ENCODE measurements at places on chromosomes 16 and 17.
A peak's percentile ranks its signal among the peaks of the same experiment; 100 is the strongest.

GRCh38 chr16:78189121-78189520, 89.7 kb downstream of the WWOX start:
- DNase-seq: no peak

- no peak for DNase-seq
Observed at GRCh38 chr17:32335046-32335445, 6.9 kb downstream of the C17orf75 start.

DNA sequence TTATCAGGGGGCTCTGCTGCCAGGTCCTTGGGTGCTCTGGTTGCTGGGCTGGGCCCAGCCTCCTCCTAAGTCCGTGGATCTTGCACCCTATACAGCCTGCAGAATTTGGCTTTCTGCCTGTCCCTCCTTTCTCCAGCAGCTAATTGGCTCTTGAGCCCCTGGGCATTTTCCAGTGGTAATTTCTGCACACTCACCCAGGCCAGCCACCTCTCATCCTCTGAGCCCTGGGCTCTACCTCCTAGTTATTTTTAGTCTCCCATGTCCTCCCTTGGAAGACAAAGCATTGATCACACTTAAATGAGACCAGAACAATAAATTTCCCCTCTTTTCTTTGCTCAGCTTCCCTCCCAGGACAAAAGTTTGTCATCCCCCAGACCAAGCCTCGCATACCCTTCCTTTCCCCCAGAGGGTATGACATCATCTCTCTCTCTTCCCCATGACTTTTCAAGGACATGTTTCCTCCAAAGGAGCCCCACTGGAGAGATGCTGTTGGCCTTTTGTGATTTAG, 38.1 kb downstream of the C17orf75 start:
- DNase-seq: no peak

- no peak for DNase-seq
Observed at GRCh38 chr16:55563797-55564196, 2.7 kb upstream of the CAPNS2 start.

- no peak for DNase-seq
Observed at GRCh38 chr17:9183306-9183705, 162.0 kb downstream of the NTN1 start.

DNA sequence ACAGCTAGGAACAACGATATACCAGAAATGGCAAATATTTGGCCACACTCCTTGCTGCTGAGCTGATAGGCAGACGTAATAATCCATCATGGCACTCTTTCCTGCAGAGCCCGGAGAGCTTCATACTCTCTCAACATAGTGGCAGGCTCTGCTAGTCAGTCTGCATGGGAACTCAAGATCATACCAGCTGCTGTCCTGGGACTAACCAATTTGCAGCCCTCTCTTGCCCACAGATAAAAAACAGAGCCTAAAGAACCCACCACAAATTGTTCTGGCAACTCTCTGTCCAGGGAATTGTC, 13.5 kb downstream of the GSDMB start:
- DNase-seq: no peak

DNA sequence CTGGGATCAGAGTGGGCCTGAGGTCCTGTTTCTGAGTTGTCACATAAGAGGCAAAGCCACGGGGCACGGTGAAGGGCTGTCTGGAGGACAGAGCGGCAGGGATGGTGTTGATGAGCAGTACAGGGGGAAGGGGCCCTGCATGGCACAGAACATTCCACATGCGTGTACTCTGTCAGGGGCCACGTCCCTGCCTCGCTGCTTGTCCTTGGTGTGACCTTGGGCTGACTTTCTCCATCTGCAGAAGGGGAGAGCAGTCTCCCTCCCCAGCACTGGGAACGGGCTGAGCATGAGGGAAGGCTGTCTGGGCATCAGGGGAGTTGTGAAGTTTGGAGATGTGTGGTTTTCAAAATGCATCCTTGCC, 71.5 kb upstream of the GSE1 start:
- DNase-seq: no peak

- DNase-seq: no peak
Observed at GRCh38 chr17:69232650-69233049, 4.0 kb upstream of the ABCA10 start.

DNA sequence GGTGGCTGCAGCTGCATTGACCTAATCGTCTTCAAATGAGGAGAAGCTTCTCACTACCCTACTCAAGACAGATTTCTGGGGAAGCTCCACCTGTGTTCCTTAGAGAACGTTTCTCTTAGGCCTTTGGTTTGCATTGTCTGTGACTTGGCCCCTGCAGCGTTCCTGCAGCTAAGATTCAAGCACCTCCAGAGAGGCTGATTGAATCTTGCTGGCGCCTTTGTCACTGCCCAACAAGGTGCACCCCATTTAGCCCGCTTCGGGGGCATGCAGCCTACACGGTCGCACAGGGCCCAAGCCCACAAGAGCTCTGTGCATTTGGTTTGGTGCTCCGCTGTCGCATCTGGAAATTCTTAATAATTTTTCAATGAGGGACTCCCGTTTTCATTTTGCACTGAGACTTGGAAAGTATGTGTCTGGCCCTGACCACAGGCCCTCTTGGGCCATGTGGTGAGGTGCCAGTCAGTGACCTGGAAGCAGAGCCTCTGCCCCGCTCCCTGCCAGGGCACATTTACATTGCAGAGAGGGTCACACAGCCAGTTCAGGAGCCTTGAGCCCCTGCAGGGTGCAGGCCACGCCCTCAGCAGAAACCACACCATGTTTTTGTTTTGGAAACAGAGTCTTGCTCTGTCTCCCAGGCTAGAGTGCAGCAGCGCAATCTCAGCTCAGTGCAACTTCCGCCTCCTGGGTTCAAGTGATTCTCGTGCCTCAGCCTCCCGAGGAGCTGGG, 51.1 kb upstream of the CACNG5 start:
- no peak for DNase-seq

DNA sequence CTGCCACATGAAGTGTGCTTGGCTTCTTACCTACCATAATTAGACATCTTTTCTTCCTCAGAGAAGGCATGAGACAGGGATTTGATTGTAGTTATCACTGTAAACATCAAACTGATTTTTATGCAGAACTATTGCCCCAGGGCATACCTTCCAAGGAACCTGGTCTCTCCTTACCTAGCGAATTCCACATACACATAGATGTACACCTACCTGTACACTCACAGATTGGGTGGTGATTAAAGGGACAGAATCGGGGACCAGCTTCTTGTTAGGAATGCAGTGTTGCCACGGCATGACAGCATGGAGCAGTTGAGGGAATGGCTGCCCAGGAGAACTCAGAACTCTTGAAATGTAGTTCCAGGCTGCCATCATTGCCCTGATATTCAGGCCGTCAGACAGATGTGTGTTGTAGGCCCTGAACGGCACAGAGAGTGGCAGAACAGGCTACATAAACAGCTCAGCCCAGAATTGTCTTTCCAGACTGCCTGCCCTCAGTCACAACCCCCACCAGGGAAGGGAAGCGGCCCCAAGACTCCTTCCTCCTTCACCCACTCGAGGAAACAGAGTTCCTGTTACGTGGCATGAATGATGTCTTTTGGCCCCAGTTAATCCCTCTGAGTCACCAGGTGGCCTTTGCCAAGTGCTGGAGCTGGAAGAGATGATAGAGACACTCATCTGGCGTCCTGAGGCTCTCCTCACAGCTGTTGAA, 17.8 kb upstream of the NAGLU start:
- DNase-seq: no peak

- no peak for DNase-seq
Observed at GRCh38 chr17:70037498-70037897, 37.5 kb upstream of the KCNJ16 start.

GRCh38 chr17:68910251-68910705, 44.9 kb downstream of the ABCA8 start:
- no peak for DNase-seq

DNA sequence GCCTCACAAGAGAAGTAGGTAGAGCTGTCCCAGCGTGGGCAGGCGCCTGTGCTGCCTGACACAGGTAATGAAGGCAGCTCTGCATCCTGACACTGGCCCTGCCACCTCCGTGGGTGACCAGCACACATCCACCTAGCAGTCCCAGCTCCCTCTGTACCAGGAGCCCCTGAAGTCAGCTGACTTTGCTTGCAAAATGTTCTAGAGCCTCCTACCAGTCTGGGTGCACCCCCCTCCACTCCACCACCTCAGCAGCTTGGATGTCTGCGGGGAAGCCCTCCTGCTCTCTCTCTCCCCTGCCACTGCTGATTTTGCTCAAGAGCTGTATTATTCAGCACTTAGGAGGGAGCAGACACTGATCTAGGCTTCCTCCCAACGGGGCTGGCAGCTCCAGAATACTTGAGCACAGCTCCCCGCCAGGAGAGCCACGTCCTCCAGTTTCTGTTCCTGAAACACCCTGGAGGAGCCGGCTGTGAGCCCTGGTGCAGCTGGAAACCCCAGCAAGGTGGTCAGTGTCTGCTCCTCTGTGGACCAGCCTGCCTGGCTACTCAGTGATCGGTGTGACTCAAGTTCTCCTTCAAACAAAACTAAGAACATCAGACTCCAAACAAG, 1.0 kb downstream of the RNF166 start:
- DNase-seq: no peak

DNA sequence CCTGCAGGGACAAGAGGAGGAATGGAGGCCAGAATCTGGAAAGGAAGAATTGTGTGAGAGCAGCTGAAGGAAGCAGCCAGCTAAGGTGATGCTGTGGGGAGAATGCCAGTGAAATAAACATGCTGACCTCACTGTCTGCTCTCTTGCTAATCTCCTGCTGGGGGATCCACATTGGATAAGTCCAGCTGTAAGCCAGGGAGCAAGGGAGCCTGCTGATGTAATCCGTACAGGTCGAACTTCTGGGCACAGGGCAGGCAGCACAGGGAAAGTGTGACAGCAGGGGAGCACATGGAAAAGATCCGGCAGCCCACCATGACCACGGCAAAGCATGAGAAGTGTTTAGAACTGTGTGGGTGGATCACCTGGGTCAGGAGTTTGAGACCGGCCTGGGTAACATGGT, 7.5 kb upstream of the XPO6 start:
- DNase-seq: no peak

GRCh38 chr16:83989300-83989699, 21.3 kb downstream of the NECAB2 start:
- no peak for DNase-seq

DNA sequence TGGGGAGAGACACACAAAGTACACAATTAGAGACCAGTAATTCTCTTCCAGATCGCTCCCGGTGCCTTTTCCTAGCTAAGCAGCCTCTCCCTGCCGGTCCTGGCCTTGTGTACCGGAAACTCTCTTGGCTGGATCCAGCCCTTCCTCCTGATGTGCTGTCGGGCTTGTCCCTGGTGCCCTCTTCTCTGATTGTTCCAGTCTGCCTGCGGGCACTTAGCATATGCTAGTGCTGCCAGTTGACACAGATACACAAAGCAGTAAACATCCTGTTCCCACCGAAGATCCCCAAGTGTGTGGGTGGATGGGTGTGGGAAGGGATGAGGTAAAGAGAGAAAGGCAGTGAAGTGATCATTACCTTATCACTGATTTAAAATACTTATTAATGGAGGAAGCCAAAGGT, 9.7 kb downstream of the HS3ST3B1 start:
- DNase-seq: no peak

- no peak for DNase-seq
Observed at GRCh38 chr17:32161506-32162365, 19.4 kb downstream of the RHOT1 start.

DNA sequence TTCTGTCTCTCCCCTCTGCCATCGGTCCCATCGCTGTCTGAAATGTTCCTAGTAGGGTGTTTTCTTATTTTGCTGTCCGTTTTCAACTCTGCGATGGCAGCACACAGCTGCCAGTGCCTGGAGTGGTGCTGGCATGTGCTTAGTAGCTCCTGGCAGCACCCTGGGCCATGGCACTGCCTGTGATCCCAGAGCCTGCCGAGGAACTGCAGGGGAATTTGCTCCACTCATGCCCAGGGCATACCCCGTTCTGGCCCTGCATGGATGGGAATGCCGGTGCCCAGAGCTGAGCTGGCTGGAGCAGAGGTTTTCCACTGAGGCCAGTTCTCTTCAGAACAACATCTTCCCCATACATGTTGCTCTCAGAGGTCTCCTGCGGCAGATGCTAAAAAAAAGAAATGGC, 43.1 kb downstream of the GPT2 start:
- no peak for DNase-seq

DNA sequence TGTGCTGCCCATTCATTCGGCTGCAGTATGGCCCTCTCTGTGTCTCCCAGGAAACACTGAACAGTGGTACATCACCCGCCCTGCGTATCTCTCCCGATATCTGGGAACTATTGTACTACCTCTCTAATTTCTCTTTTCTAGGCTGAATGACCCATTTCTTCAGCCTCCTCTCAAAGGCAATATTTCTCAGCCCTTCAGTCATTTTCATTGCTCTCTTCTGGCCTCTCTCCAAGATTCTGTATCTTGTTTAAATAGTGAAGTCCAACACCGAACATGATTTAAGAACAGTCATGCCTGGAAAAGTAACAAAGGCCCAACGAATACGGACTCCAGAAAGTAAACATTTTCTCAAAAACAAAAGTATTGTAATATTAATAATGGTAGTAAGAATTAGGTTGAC, 220.1 kb downstream of the ZFHX3 start:
- DNase-seq: no peak

DNA sequence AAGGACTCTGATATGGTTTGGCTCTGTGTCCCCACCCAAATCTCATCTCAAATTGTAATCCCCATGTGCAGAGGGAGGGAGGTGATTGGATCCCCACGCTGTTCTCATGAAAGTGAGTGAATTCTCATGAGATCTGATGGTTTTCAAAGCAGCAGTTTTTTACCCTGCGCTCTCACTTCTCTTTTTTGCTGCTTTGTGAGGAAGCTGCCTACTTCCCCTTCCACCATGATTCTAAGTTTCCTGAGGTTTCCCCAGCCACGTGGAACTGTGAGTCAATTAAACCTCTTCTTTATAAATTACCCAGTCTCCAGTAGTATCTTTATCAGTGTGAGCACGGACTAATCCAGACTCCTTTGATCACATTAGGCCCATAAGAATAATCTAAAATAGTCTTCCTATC, 719.7 kb upstream of the CDH8 start:
- no peak for DNase-seq

- DNase-seq: no peak
Observed at GRCh38 chr17:80837711-80838110, 153.9 kb upstream of the CHMP6 start.

- DNase-seq: no peak
Observed at GRCh38 chr16:2317231-2318020, 23.1 kb downstream of the ABCA3 start.

GRCh38 chr16:9138731-9139501, 47.5 kb downstream of the HAPSTR1 start:
- DNase-seq: peak; percentile 32

- no peak for DNase-seq
Observed at GRCh38 chr17:75652934-75653549, 13.9 kb downstream of the RECQL5 start.

GRCh38 chr17:81400996-81401722, 5.9 kb downstream of the BAHCC1 start:
- no peak for DNase-seq

GRCh38 chr16:71262391-71262790, 26.8 kb downstream of the CMTR2 start:
- DNase-seq: no peak

DNA sequence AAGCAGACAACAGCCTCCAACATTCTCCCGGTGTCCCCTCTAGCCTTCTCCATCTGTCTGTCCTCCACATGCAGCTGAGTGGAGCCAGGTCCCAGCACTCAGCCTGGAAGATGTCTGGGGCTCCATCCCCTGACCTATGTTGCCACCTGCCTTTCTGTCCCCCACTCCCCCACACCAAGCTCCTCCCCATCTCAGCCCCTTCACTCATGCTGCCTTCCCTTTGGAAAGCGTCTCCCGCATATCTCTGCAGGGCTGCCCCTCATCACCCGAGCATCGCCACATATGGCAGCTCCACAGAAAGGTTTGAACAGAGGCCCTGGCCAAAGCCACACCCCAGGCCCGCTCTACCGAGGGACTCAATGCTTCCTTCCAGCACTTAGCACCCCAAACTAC, 24.2 kb downstream of the NSMCE1 start:
- DNase-seq: no peak
